ENCODE measurements at places on chromosomes 7 and 10.

DNA sequence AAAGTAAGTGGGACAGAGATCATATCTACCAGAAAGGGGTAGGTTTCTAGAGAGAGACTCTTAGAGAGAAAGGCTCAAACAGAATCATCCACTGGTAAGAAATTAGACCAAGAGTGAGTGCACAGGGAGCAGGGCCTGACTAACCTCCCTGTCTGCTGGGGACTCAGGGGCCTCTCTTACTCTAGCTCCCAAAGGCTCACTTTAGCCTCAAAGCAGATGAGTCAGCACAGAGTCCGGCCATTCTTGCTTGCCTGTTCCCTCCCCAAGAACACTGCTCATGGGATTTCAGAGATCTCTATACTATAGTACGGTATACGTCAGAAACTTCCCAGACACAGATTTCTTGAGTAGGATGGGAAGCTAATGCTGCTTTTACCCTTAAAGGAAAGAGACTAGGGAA, 32.7 kb downstream of the RBM28 start:
- no peak for DNase-seq

- DNase-seq, result no peak
Measured at GRCh38 chr7:29328811-29329210, 134.2 kb downstream of the CHN2 start.

GRCh38 chr7:93471456-93471855, 103.1 kb downstream of the CALCR start:
- DNase-seq, result no peak

GRCh38 chr10:5779730-5780129, 33.5 kb downstream of the GDI2 start:
- DNase-seq, result no peak

GRCh38 chr7:123635551-123636359, 19.9 kb upstream of the LMOD2 start:
- no peak for DNase-seq

DNA sequence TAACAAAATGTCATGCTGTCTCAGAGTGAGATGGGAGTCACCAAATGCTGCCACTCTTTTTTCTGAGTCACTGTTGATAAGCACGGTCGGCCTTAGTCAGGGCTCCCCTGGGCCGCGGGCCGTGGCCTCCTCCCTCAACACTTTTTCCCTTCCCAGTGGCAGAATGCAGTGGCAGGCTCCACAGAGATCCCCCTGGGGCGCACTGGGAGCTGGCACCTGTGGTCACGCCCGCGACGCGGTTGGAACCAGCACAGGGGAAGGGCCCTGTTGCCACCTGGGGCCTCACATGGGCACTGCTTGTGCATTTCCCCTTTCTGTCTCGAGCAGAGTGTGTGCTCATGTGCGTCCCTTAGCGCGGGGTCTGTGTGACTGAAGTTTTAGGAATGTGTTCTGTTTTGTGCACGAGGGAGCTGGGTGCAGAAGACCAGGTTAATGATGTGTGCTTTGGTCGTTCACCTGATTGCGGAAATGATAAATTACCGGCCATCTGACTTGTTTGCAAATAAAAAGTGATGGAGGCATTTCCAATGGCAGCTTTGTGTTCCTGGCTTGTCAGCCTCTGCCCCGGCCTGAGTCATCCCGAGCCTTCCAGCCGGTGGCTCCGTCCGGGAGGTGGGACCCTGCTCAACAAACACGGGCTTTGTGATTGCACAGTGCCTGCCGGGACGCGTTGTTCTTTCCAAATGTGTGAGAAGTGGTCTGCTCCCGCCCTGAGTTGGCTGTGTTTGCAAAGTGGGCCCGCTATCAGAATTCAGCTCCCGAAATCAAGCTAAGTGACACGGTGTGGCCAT, 100.7 kb downstream of the NKX6-2 start:
- DNase-seq, result no peak

- no peak for DNase-seq
Measured at GRCh38 chr10:95247881-95248583, 42.8 kb downstream of the PDLIM1 start.

DNA sequence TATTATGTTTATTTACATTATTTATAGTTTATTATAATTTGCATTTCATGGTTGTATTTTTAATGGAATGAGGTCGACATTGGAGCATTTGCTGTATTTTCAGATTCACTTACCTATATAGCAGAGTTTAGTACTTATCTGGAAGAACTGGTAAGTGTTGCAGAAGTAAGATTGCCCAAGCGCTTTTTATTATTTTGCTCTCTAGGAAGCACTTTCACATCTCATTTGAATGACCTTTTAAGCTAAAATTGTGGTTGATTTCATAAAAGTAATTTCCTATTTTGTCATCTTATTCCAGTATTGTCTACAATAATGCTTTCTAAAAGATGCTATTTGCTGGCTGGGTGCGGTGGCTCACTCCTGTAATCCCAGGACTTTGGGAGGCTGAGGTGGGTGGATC, 28.6 kb downstream of the SEC61A2 start:
- DNase-seq, result no peak

- peak; percentile 29 for DNase-seq
Measured at GRCh38 chr10:63491588-63492316, 26.0 kb upstream of the JMJD1C start.
